ENCODE measurements at places on chromosomes 2 and 18.
A peak's percentile ranks its signal among the peaks of the same experiment; 100 is the strongest.

GRCh38 chr18:22318745-22319407 lies 98.8 kb downstream of the CTAGE1 start:
- DNase-seq = no peak

GRCh38 chr2:241817126-241817820 lies 8.3 kb downstream of the NEU4 start:
- DNase-seq = no peak

DNA sequence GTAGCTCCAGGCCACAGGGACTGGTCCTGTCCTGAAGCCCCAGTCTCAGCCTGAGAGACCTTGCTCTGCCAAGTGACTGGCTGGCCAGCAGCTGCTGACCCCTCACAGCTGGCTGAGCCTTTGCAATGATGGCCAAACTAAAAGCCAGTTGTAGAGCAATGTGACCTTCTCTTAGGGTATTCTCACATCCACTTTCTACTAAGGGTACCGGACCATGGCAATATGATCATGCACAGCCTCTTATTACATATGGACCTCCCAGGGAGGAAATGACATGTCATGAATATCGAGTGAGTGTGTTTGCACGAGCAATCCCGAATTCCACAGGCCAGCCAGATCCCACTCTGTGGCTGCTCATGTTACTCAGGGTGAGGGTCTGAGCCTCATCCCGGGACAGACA lies 213.9 kb downstream of the VAPA start:
- no peak for DNase-seq

- DNase-seq = no peak
Observed at GRCh38 chr18:23450022-23450421, 3.1 kb upstream of the RIOK3 start.

DNA sequence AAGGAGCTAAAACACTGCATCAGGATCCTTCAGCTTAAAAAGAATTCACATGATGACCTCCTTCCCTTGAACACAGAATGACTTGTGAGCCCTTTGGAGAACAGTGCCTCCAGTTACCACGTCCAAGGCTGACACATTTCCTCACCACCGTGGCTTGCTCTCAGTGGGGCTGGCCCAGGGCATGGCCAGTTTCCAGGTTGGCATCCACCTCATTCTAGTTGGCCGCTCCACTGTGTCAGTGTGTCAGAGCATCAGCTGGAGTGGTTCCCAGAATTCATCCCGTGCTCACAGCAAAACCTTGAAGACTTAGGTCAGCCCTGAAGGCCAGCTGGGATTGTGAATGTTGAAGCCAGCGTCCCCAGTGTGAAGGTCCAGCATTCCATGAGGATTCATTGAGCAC lies 158.5 kb downstream of the INSIG2 start:
- DNase-seq = no peak

- no peak for DNase-seq
Observed at GRCh38 chr2:153388246-153388645, 90.3 kb downstream of the RPRM start.

- no peak for DNase-seq
Observed at GRCh38 chr2:151817929-151818328, 10.3 kb downstream of the ARL5A start.

DNA sequence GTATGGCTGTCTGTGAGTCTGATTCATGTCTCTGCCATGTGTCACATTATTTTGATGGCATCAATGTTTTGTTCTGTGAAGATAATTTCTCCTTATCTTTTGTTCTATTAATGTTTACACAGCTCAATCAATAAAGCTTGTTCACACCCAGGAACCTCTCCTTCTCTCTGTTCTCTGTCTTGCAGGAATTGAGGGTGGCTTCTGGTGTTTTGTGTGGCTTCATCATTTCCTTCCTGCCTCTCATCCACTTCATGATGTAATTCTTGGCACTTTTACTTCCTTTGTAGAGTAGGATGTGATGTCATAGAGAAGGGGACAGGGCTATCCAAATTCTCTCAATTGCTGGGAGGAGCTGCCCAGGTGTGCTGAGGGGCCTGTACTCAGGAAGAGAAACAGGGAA lies 27.2 kb downstream of the ASXL3 start:
- no peak for DNase-seq

DNA sequence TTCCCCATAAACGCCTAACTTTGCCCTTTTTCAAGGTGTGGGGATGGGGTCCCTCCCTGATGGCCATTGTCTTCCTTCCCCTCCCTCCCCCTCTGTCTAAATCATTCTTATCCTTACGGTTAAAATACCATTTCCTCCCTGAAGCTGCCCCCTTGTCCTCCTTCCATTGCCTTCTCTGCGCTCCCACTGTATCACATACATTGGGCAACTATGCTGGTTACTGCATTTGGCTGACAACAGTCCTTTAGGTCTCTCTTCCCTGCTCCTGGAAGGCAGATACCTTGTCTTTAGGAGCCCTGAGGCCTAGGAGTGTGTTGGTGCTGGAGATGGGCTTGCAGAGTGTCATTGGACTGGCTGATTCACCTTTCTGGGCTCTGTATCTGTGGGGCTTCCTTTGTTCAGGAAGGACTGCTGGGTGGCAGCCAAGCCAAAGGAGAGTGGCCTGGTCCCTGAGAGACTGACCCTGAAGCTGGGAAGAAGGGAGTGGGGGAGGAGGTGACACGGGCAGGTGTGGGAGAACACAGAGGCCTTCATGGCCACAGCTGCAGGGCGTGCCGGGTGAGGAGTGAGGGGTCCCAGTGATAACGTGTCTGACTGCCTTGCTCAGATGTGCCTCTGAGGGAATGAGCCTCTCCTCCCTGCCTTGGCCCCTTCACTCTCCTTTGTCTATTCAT lies 2.2 kb downstream of the WNT6 start:
- no peak for DNase-seq

GRCh38 chr2:171281110-171281509 lies 120.4 kb upstream of the TLK1 start:
- no peak for DNase-seq

- no peak for DNase-seq
Observed at GRCh38 chr18:75211002-75211621, 515 bp downstream of the TSHZ1 start.

DNA sequence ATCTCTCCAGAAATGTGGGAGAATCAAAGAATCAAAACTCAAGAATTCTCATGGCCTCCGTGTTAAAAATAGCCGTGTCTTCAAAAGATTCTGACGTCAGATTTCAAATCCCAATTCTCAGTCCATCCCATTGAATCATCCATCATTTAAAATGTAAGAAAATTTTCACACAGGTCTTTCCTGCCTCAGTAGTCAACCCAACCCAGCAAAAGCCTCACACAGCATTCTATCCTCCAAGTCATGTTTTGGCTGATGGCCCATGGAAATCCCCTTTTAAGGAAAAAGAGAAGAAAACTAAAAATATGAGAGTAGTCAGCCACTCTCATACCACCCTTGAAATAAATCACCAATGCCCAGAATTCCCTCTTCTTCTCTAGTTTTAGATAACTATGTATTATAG lies 211.8 kb downstream of the C1D start:
- DNase-seq = no peak

- no peak for DNase-seq
Observed at GRCh38 chr2:75317802-75318201, 118.5 kb upstream of the TACR1 start.

DNA sequence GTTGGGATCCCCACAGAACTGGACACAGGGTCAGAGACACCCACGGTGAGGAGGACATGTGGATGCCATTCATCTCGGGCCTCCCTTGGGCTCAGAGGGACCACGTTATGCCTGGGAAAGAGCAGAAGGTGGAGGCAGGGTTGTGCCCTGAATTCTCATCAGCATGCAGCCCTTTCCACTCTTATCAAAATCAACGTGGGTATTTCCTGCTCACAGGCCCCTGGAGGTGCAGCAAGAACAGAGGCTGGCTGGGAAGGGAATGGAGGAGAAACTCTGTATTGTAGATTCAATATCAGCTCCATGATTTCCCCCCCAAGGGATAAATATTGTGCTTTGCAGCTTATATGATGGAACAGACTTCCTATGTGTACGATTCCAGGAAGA lies 90.9 kb downstream of the SETBP1 start:
- no peak for DNase-seq

DNA sequence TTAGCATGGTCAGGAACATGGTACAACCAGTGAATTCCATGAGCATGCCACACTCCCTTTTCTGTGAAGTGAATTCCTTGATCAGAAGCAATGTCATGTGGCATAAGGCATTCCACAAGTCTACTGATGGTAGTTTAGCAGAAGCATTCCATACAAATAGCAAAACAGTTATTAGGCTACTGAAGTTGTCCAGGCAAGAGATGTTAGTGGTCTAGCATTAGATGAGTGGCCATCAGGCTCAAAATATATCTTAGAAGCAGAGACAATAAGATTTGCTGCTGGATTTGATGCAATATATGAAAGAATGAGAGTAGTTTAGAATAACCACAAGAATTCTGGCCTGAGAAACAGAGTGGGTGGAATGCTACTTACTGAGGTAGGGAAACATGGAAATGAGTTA lies 355.3 kb upstream of the NRXN1 start:
- DNase-seq = no peak

DNA sequence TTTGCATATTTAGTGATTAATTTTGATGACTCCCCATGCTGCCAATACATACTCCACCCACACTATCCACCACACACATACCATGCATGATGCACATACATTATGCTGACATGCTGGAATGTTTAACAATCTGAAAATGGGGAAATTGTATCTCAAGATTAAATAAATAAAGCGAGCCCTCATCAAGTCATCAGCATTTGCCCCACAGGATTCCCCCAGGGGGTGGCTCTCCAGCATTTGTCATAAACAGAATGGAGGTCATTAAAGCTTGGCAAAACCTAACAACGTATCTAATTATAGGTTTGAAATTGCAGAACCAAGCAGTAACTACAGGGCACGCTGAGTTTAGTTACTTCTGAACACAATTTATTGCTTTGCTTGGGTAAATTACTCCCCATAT lies 141.2 kb upstream of the TACR1 start:
- DNase-seq = no peak

GRCh38 chr18:8952769-8953760 lies 149.4 kb upstream of the NDUFV2 start:
- no peak for DNase-seq

DNA sequence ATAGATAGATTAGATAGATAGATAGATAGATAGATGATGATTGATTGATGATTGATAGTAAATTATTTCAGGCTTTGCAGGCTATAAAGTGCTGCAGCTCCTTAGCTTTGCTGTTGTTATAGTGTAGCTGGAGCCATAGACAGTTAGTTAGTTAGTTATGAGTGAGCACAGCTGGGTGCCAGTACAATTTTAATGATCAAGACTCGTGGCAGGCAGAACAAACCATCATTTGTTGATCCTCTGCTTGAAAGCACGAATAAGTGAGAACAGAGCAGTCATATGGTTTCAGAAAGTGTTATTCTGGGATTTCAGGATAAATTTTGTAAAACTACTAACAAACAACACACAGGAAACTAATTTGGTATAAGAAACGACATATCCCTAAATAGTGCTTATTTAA lies 53.9 kb downstream of the THOC1 start:
- DNase-seq = no peak

DNA sequence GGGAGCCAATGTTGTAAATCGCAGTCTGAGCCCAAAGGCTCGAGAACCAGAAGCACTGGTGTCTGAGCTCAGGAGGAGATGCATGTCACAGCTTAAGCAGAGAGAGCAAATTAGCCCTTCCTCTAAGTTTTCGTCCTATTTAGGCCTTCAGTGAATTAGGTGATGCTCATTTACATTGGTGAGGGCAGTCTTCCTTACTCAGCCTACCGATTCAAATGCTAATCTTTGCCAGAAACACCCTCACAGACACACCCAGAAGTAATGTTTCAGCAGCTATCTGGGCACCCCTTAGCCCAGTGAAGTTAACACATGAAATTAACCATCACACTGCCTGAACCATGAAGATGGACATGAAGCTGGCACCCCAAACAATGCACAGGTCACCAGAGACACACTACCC lies 385.1 kb downstream of the STK39 start:
- DNase-seq = no peak

- DNase-seq = no peak
Observed at GRCh38 chr2:181752301-181752700, 72.0 kb upstream of the NEUROD1 start.

DNA sequence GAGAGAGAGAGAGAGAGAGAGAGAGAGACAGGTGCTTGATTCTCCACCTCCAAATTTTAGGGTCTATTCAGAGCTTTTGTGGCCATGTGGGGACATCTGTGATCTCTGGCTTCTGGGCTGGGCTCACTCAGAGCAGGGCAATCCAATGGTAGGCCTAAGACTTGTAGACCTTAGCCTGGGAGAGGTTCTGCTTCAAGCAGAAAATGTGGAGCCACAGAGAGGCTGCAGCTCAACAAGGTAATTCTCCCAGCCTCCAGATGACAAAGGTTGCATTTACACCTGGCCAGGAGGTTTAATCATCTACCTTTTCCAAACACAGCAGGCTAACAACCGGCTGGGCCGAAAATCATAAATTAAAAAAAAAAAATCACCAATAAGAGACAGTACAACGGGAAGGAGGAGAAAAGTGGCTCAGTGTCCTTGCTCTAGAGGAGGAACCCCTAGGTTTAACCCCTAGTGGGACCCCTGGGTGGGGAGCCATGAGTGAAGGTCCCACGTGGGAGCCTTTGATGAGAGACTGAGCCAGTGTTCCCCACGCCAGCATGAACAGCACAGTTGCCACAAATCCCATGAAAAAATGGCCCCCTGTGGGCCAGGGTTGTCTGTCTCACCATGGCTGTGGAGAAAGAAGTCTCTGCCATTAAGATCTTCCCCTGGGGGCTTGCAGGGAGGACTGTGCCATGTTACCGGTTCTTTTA lies 124.0 kb upstream of the GATA6 start:
- no peak for DNase-seq

DNA sequence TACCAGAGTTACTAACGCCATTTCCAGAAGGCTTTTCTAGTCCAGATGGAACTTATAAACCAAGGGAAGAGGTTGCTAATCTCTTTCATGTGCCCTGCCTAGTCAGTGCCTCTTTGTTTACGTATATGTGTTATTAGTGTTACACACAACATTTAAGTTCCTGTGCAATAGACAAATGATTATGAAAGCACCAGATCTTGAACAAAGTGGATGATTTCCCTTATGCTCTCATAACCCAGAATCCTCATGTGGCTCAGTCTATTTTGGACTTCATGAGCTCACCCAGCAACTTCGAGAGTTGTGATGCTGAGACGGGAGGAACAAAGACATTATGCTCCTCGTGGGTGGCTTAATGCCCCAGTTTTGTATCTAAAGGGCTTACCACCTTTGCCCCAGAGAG lies 214.4 kb upstream of the SP5 start:
- DNase-seq = no peak

GRCh38 chr2:3313781-3314375 lies 63.7 kb downstream of the EIPR1 start:
- no peak for DNase-seq

- no peak for DNase-seq
Observed at GRCh38 chr2:237345891-237346640, 67.9 kb downstream of the COL6A3 start.

- DNase-seq = peak; percentile 23
Observed at GRCh38 chr2:107542314-107542740, 284.4 kb upstream of the RGPD4 start.

DNA sequence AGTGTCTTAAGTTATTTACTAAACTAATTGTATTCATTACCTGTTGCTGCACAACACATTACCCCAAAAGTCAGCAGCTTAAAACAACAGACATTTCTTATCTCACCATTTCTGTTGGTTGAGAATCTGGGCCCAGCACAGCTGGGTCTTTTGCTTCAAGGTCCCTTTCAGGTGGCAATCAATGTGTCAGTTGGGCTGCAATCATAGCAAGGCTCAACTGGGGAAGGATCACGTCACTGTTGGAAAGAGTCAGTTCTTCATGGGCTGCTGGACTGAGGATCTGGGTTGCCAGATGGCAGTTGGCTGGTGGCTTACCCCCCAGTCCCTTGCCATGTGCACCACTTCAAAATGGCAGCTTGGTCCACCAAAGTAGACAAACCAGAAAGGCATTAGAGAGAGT lies 261.2 kb downstream of the SUCLG1 start:
- DNase-seq = no peak

All from WTC11 (cell line).